Ovary (tissue), 10 donors: ENCODE measurements at places on chromosomes 2 and 18. TPM values are rescaled to one million over a fixed set of nuclear protein-coding genes. Genes with fewer than 3 reads are reported as not detected.

CMPK2 gene
- 4.7 TPM for total RNA-seq

UGT1A4 gene
- 0.11 TPM for total RNA-seq

GRCh38 chr18:58350526-58350925 lies 278.4 kb downstream of the ALPK2 start:
- no peak for DNase-seq

FAM161A gene
- total RNA-seq: 6.7 TPM

DNA sequence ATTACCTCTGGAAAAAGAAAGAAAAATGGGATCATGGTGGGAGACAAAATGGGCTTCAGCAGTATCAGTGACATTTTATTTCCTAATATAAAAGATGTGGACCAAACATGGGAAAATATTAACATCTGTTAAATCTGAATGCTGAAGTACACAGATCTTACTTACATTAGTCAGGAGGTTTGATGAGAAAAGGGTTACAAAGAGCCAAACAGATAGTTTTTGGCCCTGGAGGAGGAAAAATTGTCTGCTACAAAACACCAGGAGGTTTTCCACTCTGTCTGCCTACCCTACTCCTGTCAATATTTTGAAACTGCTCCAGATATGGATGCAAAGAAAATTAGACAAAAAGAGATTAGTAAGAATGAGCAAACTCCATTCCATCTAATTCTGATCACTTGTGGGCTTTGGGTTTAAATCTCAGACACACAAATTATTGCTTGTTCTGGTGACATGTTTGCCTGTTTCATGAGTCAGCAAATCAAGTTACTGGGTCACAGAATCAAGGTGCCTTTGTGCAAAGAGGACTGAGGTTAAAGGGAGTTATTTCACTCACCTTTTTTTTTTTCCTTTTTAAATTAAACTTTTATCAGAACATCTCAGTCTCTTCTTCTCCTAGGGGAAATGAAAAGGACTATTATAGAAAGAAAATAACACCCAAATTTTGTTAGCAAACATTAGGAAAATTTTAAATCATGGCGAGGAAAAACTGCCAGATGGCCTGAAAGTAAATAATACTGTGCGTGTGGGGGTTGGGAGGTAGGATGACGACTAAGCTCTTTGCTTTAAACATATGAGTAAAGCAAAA lies 87.0 kb upstream of the SPATS2L start:
- no peak for DNase-seq

GRCh38 chr18:23068011-23068410 lies 67.3 kb upstream of the CABLES1 start:
- no peak for DNase-seq

LCT gene
- 0.12 TPM for total RNA-seq

- DNase-seq: no peak
These were observed 45.2 kb upstream of the EPC2 start for GRCh38 chr2:148599109-148599991.

DNA sequence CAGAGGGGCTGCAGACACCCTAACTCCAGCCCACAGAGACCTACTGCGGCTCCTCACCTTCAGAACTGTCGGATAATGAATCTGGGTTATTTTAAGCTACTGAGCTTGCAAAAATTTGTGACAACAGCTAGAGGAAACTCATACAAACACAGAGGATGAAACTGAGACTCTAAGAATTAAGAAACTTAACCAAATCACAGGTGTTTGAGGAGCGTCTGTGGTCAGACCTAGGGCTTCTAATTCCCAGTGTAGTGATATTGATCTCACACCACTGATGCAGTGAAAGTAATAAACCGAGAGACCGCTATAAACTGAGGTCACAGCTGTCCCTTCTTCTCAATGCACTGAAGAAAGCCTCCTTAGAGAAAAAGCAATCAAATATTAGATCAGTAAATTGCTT lies 110.1 kb downstream of the RGPD3 start:
- DNase-seq: no peak

GRCh38 chr2:57296795-57297517 lies 749.6 kb upstream of the VRK2 start:
- DNase-seq: no peak

MTLN gene
- total RNA-seq: 37.1 TPM

GRCh38 chr18:69898241-69898861 lies 49.3 kb downstream of the CD226 start:
- no peak for DNase-seq

AP1S3 gene
- total RNA-seq: 1.0 TPM

DNA sequence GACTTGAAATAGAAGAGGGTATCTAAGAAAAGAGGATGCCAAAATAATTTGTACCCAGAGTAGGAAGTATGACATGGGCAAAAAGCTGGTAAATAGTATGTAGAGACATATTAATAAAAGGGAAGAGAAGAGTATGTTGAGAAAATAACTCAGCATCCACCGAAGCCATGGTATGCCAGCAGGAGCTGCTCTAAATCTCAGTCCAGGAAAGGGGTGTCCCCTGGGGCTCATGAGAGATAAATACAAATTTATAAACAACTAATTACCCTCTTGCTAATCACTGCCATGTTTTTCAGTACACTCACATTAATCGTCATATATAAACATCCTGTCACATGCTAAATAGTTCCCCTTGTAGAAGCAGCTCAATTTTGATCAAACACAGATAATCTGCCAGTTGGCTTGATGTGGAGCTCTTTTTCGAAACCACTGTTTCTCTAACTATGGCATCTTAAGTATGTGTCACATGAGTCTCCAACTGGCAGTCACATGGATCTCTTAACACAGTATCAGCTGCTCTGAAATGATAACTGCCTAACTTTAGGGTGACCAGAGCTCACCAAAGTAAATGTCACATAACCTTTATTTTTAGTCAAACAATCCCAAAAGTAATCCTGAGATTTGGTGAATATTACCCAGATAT lies 31.9 kb downstream of the EXOC6B start:
- no peak for DNase-seq

DNA sequence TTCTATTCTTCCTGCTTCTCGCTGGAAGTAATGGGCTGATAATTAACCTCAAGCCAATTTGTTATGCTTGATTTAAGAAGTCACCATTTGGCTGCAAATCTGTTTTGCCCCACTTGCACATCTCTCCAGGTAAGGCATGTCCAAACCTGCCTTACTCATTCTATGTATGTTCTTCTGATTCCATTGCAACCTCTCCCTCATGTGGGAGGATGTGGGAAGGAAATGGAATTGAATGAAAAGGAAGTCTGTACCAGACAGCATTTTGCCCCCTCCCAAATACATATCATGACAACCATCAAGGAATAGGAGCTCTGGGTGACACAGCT lies 131.7 kb downstream of the NRP2 start:
- no peak for DNase-seq

GRCh38 chr18:50401888-50402287 lies 27.0 kb downstream of the SKA1 start:
- DNase-seq: peak; percentile 35

- DNase-seq: no peak
These were observed 111.5 kb downstream of the COMMD1 start for GRCh38 chr2:62016957-62017356.

- peak; percentile 51 for DNase-seq
These were observed 34.3 kb downstream of the LPIN2 start for GRCh38 chr18:2978661-2979106.

DNA sequence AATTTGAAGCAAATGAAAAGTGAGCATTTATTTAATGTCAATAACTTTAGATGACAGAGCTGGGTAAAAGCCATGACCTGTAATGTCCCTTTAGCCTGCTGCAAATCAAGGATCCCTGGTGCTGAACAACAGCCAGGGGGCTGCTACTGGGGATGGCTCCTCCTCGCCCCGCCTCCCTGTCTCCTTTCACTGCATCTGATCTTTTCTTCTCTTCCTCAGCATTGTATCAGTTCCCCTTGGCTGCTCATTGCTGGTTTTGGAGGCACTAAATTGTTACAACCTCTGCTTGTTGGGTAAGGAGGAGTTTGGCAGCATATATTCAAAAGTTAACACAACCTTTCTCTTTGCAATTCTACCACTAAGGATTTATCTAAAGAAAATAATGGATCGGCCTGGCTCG lies 236.3 kb upstream of the ID2 start:
- DNase-seq: no peak

RNF125 gene
- 2.1 TPM for total RNA-seq

TIA1 gene
- 137 TPM for total RNA-seq

- no peak for DNase-seq
These were observed 838.1 kb upstream of the ACVR2A start for GRCh38 chr2:147006736-147007141.

GRCh38 chr2:57621122-57621663 lies 425.4 kb upstream of the VRK2 start:
- no peak for DNase-seq

- no peak for DNase-seq
These were observed 80.3 kb upstream of the MAP4K4 start for GRCh38 chr2:101617188-101617587.

DNA sequence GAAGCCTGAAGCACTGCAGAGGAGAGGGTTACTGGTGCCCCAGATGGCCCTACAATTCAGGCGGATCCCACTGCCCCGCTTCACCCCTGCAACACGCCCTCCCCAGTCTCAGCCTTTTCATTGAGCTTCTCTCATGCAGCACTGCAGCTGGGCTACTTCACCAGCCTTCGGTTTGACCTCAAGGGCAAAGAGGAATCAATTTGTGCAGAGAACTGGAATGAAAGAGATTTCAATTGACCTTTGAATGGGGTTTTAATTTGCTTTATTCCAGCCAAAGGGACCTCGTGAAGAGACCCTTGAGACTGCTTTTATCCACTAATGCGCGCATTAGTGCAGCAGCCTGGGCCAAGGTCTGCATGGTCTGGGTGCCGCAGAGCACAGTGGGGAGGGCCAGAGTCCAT lies 8.8 kb upstream of the POMC start:
- DNase-seq: no peak

TRIB2 gene
- total RNA-seq: 114 TPM

DNA sequence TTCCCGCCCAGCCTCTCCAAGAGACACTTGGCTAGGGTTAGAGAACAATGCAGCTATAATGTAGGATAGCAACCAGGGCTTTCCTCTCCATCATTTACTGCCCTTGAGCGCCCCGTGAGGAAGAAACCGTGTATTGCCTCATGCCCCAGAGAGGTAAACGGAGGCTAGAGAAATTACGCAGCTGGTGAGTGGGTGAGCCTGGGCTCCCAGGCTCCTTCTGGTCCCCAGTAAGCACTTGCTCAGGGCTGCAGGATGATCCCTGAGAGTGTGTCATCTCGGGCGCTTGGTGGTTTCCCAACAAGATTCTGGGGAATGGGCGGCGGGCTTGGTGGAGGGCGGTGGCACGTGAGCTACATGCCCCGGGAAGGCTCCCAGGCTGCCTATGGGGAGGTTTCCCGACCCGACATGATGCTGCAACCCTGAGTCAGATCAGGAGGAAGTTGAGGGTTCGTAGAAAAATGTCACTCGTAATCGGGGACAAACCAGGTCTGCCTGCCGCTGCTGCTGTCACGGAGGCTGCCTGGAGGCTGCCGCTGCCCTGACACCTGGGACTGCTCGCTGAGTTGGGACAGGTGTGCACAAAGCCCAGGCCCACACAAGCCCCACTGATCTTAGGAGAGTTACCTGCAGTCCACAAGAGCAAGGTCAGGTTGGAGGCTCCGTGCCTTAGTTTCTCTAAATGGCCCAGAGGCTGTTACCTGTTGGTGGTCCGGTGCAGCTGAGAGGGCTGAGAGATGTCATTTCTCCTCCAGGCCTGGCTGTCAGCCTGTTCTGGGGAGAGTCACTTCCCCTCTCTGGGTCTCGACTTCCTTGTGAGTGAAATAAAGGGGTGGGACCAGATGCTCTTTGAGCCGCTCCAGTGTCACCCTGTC lies at the start of gene GPR55:
Gene GPR55, minus strand, starts transcription at position 773 of the 872 bp plus-strand sequence. CDS start 14,280 bp downstream, outside the sequence.
- DNase-seq: no peak

DNA sequence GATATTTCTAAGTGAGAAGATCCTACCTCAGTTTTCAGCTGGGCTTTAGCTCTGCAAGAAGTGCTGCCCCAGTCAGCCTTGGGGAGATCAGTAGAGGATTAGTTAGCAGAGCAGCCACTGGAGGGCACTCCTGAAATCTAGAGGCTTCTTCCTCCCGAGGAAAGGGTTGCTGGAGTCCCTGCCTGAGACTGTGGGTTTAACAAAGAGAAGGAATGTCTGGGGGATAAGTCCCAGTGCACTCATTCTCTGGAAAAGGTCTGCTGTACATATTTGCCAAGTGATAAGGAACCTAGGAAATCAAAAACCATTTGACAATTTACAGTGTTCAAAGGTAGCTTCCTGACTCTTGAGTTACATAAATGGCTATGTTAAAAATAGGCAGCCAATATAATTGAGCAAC lies 207.2 kb downstream of the SLC8A1 start:
- DNase-seq: peak; percentile 46

GRCh38 chr2:238655974-238656722 lies 191.7 kb upstream of the TWIST2 start:
- no peak for DNase-seq

MMADHC gene
- 77.0 TPM for total RNA-seq

GRCh38 chr18:41922176-41922575 lies 32.9 kb upstream of the PIK3C3 start:
- DNase-seq: no peak

GRCh38 chr18:14925281-14925709 lies 177.3 kb downstream of the ANKRD30B start:
- no peak for DNase-seq

- no peak for DNase-seq
These were observed 55.1 kb upstream of the RAPGEF4 start for GRCh38 chr2:172680436-172681068.

GRCh38 chr2:166539340-166540162 lies 45.5 kb upstream of the SCN7A start:
- no peak for DNase-seq

DNA sequence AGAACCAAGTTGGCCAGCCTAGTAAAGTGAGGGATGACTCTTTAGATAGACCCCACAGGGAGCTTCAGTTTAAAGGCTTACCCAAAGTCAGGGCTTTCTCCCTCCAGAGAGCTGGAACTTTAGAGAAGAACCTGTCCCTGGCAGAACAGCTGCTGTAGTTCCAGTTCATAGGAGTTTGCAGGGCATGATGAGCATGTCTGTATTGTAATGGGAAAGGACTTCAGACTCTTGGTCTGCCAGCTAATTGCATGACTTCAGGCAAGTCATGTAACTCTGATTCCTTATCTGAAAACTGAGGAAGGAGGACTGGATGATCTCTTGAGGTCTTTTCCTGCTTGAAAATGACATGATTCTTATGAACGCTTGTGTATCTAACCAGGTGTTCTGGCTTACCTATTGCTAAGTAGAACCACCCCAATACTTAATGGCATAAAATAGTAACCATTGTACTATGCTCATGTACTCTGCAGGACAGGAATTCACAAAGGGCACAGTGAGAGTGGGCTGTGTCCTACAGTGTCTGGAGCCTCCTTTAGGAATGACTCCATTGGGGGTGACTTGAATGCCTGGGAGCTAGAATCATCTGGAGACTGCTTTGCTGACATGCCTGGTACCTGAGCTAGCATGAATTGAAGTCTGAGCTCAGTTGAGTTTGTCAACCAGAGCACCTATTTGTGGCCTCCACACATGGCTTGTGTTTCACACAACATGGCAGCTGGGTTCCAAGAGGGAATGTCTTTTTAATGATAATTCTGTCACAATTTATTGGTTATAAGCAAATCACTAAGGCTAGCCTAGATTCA lies 18.9 kb downstream of the SP5 start:
- no peak for DNase-seq
